ENCODE measurements at places on chromosomes 1 and 21.

- no peak for DNase-seq
These were observed 33.3 kb downstream of the ZNF281 start for GRCh38 chr1:200376528-200376927.

- DNase-seq: no peak
These were observed 5.1 kb downstream of the LAMB3 start for GRCh38 chr1:209647156-209647555.

DNA sequence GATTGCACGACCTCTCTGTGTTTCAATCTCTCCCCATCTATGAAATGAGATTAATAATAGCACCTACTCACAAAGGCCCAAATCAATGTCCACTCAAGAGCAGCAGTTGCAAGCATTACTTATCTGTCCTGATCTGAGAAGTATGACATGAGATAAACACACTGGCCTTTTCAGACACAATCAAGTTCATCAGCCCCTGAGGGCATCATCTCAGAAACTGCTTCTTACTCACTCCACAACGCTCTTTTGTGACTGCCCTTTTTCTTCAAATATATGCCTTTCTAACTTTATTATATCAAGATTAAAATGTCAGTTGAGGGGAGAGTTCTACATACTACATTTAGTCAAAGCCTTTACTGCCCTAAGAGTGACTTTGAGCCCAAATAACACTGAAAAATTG, 371.9 kb upstream of the SPAG17 start:
- DNase-seq: no peak

DNA sequence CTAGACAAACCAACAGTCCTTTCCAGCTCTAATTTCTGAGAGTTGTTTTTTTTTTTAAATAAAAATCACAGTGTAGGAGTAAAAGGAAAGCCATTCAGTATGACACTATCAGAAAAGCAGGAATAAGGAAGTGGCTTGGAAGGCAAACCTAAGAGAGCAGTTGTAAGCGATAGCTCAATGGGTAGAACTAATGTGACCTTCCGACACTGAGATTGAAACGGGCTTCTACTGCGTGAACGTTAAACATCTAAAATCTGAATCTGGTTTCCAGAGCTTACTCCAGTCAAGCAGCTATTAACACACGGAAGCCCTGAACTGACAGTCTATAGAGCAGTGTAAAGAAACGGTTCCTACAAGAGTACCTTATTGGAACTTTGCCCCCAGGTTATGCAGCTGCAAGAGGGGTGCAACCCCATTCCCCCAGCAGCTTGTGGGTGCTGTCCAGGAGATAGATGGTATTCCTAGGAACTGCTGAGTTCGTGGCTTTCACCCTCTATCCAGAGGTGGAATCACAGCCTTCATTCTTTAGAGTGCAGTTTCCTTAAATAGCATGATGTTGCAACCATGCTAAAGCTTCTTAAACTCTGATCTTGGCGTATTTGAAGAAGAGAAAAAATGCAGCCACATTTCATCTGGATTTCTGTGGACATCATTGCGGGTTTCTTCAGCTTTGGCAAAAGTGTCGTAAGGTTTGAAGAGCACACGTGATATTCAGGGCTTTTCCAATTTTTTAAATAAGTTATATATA, 3.3 kb upstream of the IRF2BP2 start:
- DNase-seq: peak; percentile 17

DNA sequence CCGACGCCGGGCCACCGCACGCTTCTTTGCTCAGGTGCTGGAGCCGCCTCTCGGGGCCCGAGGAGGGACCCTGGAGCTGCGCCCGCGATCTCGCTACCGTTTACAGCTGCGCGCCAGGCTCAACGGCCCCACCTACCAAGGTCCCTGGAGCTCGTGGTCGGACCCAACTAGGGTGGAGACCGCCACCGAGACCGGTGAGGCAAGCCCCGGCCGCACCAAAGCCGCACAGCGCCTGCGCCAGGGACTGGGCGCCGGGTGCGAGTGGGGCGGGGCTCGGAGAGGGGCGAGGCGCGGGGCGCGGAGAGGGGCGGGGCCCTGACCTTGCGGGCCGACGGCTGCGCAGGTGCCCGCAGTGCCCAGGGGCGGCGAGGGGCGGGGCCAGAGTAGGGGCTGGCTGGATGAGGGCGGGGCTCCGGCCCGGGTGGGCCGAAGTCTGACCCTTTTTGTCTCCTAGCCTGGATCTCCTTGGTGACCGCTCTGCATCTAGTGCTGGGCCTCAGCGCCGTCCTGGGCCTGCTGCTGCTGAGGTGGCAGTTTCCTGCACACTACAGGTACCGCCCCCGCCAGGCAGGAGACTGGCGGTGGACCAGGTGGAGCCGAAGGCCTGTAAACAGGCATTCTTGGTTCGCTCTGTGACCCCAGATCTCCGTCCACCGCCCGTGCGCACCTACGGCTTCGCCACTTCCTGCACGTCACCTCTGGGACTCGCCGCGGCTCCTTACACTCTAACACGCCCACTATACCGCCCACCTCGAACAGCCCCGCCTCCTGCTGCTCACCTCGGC, 9.8 kb upstream of the CDC20 start:
- peak; percentile 90 for DNase-seq

DNA sequence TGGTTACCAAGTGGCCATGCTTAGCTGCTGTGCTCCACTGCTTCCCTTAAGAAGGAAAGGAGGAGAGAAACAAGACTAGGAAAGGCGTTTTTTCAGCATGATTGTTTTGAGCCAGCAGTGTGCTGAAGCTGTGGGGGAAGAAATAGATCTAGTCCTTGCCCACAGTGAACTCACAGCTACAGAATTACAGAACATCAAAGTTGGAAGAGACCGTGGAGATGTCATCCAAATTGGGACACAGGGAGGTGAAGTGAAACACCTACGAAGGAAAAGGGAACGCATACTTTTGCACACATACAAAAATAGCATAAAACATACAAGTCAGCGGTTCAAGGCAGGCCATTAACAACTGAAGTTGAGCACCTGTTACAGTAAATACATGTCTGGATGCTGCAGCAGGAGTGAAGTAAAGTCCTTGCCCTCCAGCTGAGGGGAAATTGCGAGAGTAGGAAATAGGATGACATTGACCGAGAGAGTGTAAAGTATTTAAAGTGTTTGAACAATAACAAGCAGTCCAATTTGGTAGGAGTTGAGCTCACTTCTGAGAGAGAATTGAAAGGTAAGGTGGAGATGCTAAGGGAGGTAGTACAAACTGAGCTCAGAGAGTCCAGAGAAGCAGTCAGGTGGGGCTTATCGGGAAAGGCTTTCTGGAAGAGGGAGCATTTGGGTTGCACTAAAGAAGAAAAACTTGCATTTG, 55.1 kb downstream of the KIRREL1 start:
- no peak for DNase-seq

DNA sequence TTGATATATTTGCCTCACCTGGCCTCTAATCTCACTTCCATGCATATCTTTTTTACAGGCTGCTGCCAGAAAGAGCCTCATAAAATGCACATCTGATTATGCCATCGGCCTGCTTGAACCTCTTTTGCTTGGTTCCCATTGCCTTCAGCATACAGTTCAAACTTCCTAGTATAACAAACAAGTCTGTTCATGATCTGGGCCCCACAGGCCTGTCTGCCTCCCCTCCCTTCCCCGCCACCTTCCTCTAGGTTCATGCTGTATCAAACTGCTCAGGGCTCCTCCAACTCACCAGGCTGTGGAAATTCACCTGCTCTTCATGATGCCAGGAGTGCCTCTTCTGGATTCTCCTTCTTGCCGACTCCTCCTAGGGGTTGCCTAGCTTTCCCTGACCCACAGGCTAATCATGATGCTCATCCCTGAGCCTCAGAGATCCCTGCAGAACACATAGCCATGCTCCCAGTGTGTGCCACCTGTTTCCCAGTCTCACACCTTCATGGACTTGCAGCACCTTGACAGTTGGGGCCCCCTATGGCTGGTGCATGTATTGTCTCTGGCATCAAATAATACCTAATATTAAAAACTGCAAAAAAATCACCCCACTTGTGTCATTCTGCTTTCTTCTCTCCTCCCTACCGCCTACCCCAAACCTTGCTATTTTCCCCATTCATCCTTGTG, 33.7 kb upstream of the CD2 start:
- no peak for DNase-seq

- DNase-seq: no peak
These were observed 60.4 kb downstream of the KCNN3 start for GRCh38 chr1:154809436-154810413.

DNA sequence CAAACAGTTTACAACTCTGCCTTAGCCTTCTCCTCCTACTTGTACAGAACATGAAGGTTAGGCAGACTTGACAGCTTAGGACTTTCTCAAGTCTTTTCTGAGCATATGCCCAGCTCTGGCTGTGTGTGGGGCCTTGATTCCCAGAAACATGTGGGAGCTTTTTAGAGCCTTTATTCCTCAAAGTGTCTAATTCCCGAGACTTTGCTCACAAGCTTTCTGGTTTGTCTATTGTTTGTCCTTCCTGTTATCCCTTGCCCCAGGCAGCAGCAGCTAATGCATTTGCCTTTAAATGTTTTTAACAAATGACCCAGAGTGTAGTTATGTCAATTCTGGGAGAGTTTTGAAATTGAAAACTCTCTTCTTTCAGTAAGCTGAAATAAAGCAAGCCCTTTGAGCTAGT, 29.2 kb downstream of the ST7L start:
- no peak for DNase-seq

DNA sequence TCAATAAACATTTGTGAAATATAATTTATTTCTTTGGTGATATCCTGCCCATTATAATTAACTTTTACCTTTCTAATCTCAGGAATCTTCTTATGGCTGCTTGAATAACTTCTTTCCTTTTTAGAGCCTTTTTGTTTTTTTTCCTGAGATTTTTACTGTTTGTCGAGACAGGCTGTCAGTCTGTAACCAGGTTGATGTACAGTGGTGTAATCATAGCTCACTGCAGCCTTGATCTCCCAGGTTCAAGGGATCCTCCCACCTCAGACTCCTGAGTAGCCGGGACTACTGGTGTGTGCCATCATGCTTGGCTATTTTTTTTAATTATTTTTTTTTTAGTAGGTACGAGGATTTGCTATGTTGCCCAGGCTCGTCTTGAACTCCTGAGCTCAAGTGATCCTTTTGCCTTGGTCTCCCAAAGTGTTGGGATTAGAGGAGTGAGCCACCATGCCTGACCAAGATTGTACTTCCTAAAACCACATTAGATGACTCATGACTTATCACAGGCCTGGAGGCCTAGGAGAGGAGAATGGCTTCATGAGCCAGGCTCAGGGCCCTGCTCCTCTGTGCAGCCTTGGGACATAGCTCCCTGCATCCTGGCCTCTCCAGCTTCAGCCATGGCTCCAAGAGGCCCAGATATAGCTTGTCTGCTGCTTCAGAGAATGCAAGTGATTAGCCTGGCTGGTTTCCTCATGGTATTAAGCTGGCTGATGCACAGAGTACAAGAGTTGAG, 48.6 kb downstream of the CTH start:
- DNase-seq: no peak

DNA sequence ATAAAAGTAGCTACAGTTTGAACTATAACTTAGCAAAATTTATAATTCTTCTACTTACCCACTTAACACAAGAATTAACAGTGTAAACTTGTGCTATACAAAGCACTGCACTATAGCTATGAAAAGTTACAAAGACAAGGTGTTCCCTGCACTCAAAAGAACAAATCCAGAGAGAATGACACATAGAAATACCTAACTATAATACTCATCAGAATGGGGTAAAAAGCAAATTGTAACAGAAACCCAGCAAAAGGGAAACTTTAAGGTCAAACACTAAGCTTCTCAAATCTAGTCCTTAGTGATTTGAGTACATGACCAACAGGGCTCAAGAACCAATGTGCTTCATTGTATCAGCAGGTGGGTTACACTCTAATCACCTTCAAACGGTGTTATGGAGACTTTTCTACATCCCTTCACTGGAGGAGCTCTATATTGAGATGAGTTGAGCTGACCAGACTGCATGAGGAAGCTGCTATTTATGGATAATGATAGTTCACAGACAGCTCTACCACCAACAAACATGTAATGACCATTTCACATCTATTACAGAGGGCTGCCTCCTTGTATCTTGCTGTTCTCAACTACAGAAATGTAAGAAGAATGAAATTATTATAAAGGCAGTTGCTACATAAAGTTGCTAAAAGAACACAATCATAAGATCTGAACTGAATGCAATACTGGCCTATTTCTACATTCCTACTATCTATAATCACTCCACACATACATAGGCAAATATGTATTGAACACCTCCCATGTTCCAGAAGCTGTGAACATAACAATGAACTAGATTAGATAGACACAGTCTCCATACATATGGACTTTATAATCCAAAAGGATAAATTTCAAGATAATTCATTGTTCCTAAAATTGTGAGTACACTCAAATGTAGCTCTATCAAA, 47.6 kb downstream of the PIK3R3 start:
- no peak for DNase-seq

DNA sequence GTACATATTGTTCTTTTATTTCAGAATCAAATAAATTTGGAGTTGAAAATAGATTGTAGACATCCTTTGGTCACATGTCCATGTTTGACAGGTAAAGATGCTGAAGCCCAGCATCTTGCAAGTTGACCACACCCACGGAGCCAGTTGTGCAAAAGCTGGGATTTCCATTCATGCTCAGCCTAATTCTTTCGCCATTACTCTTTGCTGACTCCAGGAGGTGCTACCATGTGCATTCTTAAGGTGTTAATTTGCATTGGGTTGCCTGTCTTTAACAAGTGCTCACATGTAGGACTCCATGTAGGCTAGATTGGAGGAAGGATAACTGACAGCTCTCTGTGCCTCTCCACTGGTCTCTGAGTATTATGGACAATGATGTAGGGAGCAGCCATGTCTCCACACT, 660.7 kb downstream of the LMO4 start:
- DNase-seq: no peak

GRCh38 chr1:197677313-197677712, 98.0 kb downstream of the DENND1B start:
- no peak for DNase-seq

DNA sequence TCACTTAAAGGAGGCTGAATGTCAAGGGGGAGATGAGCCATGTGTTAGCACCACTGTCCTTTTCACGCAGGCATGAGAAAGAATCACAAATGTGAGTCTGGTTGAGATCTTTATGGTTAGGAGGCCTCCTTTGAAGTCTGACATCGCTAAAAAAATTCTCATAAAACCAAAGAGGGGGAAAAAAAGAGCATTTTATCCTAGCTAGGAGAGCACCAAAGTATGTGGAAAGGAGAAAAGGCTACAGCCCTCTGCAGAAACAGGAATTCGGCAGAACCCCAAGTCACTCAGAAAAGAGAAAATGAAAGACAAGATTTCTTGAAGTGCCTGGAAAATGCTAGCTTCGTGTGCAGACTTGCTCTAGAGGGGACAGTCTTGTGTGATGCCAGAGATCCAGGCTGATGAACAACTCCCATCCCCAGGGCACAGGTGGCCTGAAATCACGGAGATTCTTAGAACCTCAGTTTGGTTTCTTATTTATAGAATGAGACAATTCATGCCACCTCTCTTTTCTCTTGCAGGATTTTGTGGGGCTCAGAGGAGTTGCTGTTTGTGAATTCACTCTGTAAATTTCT, 61.5 kb downstream of the RUNX1 start:
- no peak for DNase-seq

Measured in CD4-positive, alpha-beta T cell treated with Interferon alpha-2 for 1 hour (primary cell).